HS-27A (cell line): ENCODE measurements at places on chromosomes 1 and 21.

GRCh38 chr1:20615946-20616846, 17.1 kb upstream of the PINK1 start:
- no peak for DNase-seq

DNA sequence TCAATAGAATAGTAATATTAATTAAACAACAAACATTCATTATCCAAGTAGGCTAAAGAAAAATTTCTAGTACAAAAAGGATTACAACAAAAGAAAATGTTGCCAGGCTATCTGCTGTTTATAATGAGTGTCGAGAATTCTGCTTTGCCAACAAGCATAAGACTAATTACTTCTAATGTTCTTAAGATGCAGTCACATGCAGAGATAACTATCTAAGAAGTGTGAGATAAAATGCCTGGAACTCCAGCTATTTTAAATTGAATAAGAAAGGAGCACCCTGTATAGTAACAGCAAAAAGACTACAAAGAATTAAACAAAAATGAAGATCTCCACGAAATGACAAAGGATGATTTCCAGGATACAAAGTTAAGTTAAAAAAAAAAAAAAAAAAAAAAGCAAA, 59.9 kb downstream of the APP start:
- no peak for DNase-seq

GRCh38 chr1:93021539-93022134, 57.4 kb upstream of the MTF2 start:
- no peak for DNase-seq

GRCh38 chr1:161900160-161900559, 123.5 kb downstream of the OLFML2B start:
- DNase-seq: no peak

DNA sequence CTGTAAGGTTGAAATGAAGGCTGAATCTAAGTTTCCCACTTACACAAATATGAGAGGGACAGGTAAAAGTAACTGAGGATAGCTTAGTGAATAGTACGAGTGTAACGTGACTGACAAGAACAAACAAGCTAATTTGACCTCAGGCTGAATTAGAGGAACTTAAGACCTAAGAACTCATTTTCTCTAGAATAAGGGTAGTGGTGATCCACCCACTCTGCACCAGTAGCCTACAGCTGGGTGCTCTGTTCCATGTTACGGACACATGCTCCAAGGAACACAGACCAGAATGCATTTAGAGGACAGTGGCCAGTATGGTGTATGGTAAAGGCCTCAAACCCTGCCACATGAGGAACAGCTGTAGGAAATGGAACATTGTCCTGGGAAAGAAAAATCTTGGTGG, 14.9 kb upstream of the TMEM9 start:
- DNase-seq: no peak

- peak; percentile 23 for DNase-seq
Observed at GRCh38 chr1:19974822-19975416, 4.5 kb downstream of the PLA2G2A start.

GRCh38 chr1:18192974-18193373, 85.4 kb downstream of the IGSF21 start:
- DNase-seq: no peak

DNA sequence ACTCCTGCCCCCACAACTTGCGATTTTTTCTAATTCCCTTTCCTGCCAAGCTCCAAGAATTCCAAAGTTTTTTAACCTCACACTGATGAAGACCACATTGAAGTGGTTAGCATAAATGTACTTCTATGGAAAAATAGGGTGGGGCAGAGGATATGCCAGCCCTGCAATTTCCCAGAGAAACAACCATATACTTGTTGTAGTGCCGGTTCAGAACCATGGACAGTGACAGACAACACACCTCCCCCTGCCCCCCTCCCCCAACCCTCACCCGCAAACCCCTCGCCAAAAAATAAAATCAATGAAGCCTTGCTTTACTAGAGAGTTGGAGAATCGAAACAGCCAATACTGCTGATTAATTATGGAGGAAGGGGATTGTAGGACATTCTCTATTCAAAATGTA, 109.5 kb upstream of the GRIK3 start:
- DNase-seq: no peak

- DNase-seq: no peak
Observed at GRCh38 chr21:36769051-36769839, 70.3 kb downstream of the SIM2 start.

DNA sequence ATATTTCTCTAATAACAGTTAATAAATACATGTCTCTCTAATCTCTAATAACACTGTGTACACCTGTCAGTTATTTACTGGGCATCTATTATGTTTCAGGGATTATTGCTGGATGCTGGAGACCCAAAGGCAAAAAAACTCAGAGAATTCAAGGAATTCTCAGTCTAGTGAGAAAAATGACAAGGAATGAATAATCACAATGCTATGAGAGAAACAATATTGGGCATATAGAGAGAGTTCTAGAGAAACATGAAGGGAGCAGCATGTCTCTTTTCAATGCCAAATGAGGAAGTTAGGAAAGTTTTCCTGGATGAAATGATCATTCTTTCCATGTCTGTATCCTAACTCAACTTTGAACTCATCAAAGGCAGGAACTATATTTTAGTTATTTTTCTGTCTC, 82.8 kb downstream of the TNFSF18 start:
- DNase-seq: no peak
